ENCODE measurements at places on chromosomes 6 and 20.

- no peak overlapping the region for H3K4me3 ChIP-seq
- H3K27ac ChIP-seq, result no peak overlapping the region
- no peaks in the 10 kb centered on the region for H3K36me3 ChIP-seq
- peaks cover 2% of the 10 kb centered on the region for H3K4me1 ChIP-seq
Measured at GRCh38 chr6:136775548-136775947, 16.7 kb downstream of the MAP3K5 start.

- no peak overlapping the region for H3K4me3 ChIP-seq
- no peaks in the 10 kb centered on the region for H3K36me3 ChIP-seq
- H3K27me3 ChIP-seq, result peaks cover 2% of the 10 kb centered on the region
- no peaks in the 10 kb centered on the region for H3K4me1 ChIP-seq
Measured at GRCh38 chr6:100440935-100441334, 23.8 kb downstream of the SIM1 start.

DNA sequence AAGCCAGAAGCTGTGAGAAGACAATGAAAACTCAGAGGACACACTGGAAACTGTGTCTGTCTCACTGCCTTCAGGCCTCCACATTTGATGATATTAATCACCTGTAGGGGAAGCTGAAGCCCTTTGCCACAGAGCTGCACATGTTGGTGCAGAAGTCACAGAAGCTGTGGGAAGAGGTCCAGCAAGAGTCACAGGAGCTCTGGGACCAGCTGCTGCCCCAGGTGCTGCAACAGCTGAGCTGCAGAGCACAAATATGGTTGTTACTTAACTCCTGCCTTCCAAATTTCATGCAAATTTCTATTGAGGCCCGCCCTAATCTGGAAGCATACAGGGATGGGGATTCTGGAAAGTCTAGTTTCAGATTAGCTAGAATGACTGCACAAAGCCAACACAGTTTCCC, 169.3 kb downstream of the OGFRL1 start:
- no peak for DNase-seq
- H3K36me3 ChIP-seq, result no peaks in the 10 kb centered on the region
- H3K4me3 ChIP-seq, result no peak overlapping the region
- no peaks in the 10 kb centered on the region for H3K4me1 ChIP-seq

DNA sequence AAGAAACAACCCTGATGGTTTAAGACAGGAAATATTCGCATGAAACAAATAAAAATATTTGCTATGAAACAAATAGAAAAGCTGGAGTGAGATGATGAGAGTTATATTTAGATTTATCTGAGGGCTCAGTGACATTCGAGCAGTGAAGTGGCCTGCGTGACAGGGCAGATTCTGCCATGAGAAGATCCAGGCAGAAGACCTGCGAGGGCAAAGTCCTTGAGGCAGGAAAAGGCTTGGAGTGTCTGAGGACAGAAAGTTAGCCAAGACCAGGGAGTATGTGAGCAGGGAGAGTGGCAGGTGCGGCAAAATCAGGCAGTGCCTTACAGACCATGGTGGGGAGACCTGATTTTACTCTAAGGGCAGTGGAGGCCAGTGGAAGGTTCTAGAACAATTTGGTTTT, 66.9 kb upstream of the RIN2 start:
- no peak for DNase-seq
- H3K36me3 ChIP-seq, result no peaks in the 10 kb centered on the region
- H3K4me1 ChIP-seq, result no peaks in the 10 kb centered on the region
- no peak overlapping the region for H3K27ac ChIP-seq
- H3K4me3 ChIP-seq, result no peak overlapping the region

- no peak overlapping the region for H3K4me3 ChIP-seq
- no peak overlapping the region for H3K27ac ChIP-seq
- no peak for DNase-seq
- H3K27me3 ChIP-seq, result peaks cover 11% of the 10 kb centered on the region
Measured at GRCh38 chr20:33332905-33333456, 50.0 kb downstream of the BPIFB1 start.

- no peaks in the 10 kb centered on the region for H3K36me3 ChIP-seq
- H3K27me3 ChIP-seq, result peaks cover 95% of the 10 kb centered on the region
Measured at GRCh38 chr6:1385129-1386037, 4.0 kb upstream of the FOXF2 start.

DNA sequence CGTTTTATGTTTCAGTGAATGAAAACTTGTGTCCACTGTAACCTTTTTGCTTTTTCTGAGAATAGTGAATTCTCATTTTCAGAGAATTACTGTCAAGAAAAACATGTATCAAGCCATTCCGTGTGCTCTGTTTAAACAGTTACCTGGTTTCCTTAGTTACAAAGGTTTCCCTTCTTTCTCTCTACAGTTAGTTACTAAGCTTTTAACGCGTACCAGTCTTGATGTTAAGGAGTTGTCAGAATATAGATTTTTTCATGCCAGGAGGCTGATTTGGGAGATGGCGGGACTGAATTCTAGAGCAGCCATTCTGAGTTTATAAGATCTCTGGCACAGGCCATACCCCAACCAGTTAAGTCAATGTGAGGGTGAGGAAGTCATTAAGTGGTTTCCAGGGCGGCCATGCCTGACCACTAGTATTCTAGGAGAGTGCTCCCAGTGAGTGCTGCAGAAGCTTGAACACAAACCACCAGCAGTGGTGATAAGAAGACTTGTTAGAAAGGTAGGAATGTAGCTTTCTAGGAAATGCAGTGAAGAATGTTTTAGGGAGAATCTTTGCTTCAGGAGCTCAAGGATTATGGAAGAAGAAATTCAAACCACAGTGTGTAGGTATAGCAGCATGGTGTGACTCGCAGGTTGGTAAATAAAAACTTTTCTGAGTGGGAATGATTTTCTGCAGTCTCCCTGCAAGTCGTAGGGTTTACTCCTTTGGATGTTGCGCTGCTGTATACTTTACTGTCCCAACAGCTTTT, 112.9 kb downstream of the JARID2 start:
- no peak overlapping the region for H3K4me3 ChIP-seq
- no peaks in the 10 kb centered on the region for H3K27me3 ChIP-seq
- H3K4me1 ChIP-seq, result peaks cover 1% of the 10 kb centered on the region
- no peak for DNase-seq
- H3K36me3 ChIP-seq, result peaks cover 10% of the 10 kb centered on the region
- no peak overlapping the region for H3K27ac ChIP-seq

- H3K4me1 ChIP-seq, result no peaks in the 10 kb centered on the region
- H3K27ac ChIP-seq, result no peak overlapping the region
- no peaks in the 10 kb centered on the region for H3K36me3 ChIP-seq
- no peaks in the 10 kb centered on the region for H3K27me3 ChIP-seq
- no peak overlapping the region for H3K4me3 ChIP-seq
- no peak for DNase-seq
Measured at GRCh38 chr6:135657207-135657606, 159.7 kb upstream of the AHI1 start.

DNA sequence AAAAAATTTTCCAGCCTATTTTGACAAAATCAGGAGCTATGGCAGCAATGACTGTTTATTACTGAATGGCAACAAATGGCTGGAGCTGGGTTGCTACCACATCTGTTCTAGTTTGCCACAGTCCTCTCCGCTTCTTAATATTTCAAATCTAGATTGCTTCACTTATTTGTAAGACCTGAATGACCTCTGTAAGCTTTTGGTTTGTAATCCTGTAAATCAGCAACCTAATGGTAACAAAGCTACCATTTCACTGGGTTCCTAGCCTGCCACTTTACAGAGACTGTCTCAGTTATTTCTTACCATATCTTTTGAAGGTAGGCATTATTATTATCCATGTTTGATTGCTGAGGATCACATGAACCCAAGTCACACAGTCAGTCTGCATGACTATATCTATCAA, 15.4 kb downstream of the ZNFX1 start:
- H3K27ac ChIP-seq, result no peak overlapping the region
- H3K4me3 ChIP-seq, result no peak overlapping the region
- no peaks in the 10 kb centered on the region for H3K27me3 ChIP-seq
- no peak for DNase-seq
- no peaks in the 10 kb centered on the region for H3K4me1 ChIP-seq
- H3K36me3 ChIP-seq, result peaks cover 47% of the 10 kb centered on the region

- no peaks in the 10 kb centered on the region for H3K27me3 ChIP-seq
- H3K27ac ChIP-seq, result no peak overlapping the region
- no peak for DNase-seq
Measured at GRCh38 chr20:51914758-51915157, 112.4 kb upstream of the SALL4 start.

DNA sequence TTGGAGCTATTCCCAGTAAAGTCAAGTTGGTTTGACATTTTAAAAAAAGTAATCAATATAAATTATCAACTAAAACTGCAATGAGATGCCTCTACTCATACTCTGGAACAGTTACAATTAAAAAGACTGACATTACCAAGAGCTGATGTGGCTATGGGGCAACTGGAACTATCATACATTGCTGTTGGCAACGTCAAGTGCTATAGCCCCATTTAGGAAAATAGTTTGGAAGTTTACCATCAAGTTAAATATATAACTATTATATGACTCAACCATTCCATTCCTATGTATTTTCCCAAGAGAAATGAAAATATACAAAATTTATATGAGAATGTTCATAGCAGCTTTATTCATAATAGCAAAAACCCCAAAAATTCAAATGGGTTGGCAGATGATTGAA, 111.4 kb upstream of the HDGFL1 start:
- no peaks in the 10 kb centered on the region for H3K27me3 ChIP-seq
- no peak for DNase-seq
- no peaks in the 10 kb centered on the region for H3K36me3 ChIP-seq
- no peak overlapping the region for H3K4me3 ChIP-seq
- H3K27ac ChIP-seq, result no peak overlapping the region

DNA sequence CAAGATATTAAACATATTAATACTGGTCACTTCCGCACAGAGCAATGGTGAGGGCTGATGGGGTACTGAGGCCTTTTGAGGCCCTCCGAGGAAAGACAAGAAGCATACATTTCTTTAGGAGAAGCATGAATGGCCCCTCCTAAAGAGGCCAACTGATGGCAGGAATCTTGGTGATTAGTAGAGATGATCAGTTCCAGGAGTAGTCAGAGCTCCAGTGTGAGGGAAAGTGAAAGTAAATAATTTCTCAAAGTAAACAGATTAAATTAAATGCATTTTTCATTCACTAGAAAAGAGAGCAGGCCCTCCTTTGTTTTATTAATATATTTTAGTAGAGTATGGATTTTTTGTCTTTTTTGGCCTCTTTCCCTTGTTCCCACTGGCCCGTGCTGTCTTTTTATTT, 38.2 kb downstream of the NOX3 start:
- no peaks in the 10 kb centered on the region for H3K36me3 ChIP-seq
- no peak for DNase-seq
- no peak overlapping the region for H3K4me3 ChIP-seq
- H3K4me1 ChIP-seq, result peaks cover 6% of the 10 kb centered on the region
- no peak overlapping the region for H3K27ac ChIP-seq

DNA sequence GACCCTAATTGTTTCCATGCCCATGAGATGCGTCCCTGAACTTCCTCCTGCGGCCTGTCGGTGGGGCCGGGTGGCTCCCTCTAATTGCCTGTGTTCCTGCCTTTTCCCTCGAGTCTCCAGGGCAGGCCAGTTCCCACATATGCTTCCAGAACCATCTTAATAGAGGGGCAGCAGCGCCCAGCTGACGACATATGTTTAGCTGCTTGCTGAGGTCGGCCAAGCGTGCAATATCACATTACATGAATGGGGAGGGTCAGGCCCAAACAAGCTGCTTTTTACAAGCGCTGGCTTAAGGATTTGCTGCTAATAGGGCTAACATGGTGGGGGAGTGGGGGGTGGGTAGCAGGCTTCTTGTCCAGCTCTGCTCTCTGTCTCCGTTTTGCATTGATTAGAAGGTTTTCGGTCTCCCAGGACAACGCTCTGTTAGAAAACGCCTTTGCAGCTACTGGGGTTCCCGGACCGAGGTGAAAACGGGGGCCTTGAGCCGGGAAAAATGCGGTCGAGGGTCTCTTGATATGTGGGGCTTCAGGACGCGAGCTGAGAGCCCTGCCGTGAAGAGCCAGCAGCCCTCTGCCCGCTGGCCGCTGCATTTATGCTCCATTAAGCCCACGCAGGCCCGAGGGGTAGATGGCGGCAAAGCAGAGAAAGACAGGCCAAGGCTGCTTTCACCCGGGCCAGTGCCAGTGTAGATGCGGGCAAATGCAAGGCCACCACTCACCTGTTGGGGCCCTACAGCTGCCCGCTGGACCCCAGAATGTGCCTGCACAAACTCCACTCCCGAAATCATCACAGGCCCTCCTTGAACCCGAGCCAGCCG, 308.5 kb downstream of the BMP7 start:
- H3K36me3 ChIP-seq, result no peaks in the 10 kb centered on the region
- H3K27ac ChIP-seq, result no peak overlapping the region
- peaks cover 33% of the 10 kb centered on the region for H3K27me3 ChIP-seq
- no peak for DNase-seq
- no peaks in the 10 kb centered on the region for H3K4me1 ChIP-seq

- DNase-seq, result no peak
- H3K27me3 ChIP-seq, result no peaks in the 10 kb centered on the region
- H3K4me3 ChIP-seq, result no peak overlapping the region
- H3K27ac ChIP-seq, result no peak overlapping the region
- no peaks in the 10 kb centered on the region for H3K36me3 ChIP-seq
- H3K4me1 ChIP-seq, result no peaks in the 10 kb centered on the region
Measured at GRCh38 chr6:53702316-53702715, 36.8 kb upstream of the KLHL31 start.

GRCh38 chr20:47566269-47566668, 64.6 kb downstream of the NCOA3 start:
- peaks cover 3% of the 10 kb centered on the region for H3K36me3 ChIP-seq
- H3K27ac ChIP-seq, result no peak overlapping the region
- no peak overlapping the region for H3K4me3 ChIP-seq
- no peaks in the 10 kb centered on the region for H3K27me3 ChIP-seq
- no peak for DNase-seq

- H3K27ac ChIP-seq, result no peak overlapping the region
- no peaks in the 10 kb centered on the region for H3K27me3 ChIP-seq
- no peaks in the 10 kb centered on the region for H3K36me3 ChIP-seq
- no peak for DNase-seq
- H3K4me3 ChIP-seq, result no peak overlapping the region
Measured at GRCh38 chr6:17904491-17905120, 82.8 kb downstream of the KIF13A start.

DNA sequence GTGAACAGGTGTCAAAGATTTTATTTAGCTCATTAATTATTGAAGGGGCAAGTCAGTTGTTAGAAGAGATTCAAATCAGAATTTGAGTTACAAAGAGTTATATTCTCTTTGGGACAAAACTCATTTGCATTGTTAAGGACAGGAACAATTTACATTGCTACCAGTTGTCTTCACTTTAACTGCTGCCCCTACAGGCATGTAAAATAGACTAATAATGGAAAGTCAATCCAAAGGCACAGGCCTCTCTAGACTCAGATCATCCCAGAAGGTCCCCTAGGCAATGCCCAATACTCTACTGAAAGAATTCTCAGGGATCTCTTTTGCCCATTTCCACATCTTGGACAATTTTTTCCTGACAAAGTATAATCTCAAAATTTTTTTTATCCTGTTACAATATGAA, 95.7 kb downstream of the SCP2D1 start:
- H3K4me3 ChIP-seq, result no peak overlapping the region
- DNase-seq, result no peak
- H3K36me3 ChIP-seq, result no peaks in the 10 kb centered on the region

DNA sequence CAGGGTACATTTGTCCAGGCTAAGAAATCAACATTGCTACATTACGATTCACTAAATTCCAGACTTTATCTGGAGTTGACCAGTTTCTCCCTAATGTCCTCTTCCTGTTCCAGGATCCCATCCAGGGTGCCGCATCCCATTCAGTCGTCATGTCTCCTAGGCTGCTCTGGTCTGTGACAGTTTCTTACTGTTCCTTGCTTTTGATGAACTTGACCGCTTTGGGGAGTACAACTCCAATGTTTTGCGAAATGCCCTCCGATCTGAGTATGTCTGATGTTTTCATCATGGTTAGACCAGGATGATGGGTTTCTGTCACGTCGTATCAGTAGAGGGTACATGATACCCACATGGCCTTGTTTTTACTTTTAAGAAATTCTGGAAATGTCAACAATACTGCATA, 62.2 kb downstream of the CTCFL start:
- H3K27ac ChIP-seq, result no peak overlapping the region
- H3K4me3 ChIP-seq, result no peak overlapping the region
- H3K27me3 ChIP-seq, result peaks cover 2% of the 10 kb centered on the region
- no peak for DNase-seq
- H3K4me1 ChIP-seq, result no peaks in the 10 kb centered on the region
